Hair follicular keratinocyte (primary cell): ENCODE measurements at places on chromosomes 3 and 15. TPM values are rescaled to one million over a fixed set of nuclear protein-coding genes. Genes with fewer than 3 reads are reported as not detected.

IL5RA gene
- total RNA-seq = not detected in 2 replicates

KNG1 gene
- total RNA-seq = not detected in 2 replicates

DUOX1 gene
- total RNA-seq = 14.2 and 22.7 TPM in 2 replicates

SNX1 gene
- total RNA-seq = 22.1 and 31.6 TPM in 2 replicates

C2CD4A gene
- not detected in 2 replicates for total RNA-seq

OXTR gene
- total RNA-seq = 0.16 and 0.61 TPM in 2 replicates

COL7A1 gene
- total RNA-seq = 121 and 323 TPM in 2 replicates

NEK10 gene
- total RNA-seq = 0.04 and 0.23 TPM in 2 replicates

ACTC1 gene
- total RNA-seq = not detected in 2 replicates

FAM240A gene
- not detected in 2 replicates for total RNA-seq

MUSTN1 gene
- 1.6 TPM in 1 of 2 replicates, not detected in the other for total RNA-seq
